ENCODE measurements at places on chromosomes 1 and 21. TPM values are rescaled to one million over a fixed set of nuclear protein-coding genes. Genes with fewer than 3 reads are reported as not detected.
A peak's percentile ranks its signal among the peaks of the same experiment; 100 is the strongest.

DNA sequence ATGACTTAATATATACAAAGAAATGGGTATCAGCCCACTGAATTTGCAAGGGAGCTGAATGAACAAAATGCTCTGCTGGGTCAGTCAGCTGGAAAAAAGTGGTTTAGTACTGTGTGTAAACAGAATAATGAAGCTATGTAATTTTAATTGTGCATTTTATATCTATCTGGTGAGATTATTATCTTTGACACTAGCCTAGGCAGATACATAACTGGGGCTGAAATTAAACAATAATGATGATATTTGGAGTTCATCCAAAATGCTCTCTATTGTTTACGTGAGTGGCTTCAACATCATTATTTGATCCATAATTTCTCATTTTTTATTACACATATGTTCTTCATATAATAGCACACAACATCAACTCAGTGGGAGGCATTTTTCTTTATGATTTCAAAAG, 208.5 kb upstream of the SNX7 start:
- DNase-seq: no peak

- DNase-seq: no peak
These were observed 2.2 kb downstream of the APP start for GRCh38 chr21:26168371-26168770.

DNA sequence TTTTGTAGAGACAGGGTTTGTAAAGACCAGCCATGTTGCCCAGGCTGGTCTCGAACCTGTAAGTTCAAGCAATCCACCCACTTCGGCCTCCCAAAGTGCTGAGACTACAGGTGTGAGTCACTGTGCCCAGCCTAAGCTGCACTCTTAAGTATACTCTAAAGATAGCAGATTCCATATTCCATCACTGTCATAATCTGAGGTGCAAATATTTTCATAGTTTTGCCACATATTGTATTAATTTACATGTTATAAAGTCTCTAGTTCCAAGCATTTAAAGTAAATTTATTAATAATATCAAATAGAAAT, 121.3 kb downstream of the HFM1 start:
- no peak for DNase-seq

USH2A gene
- not detected for polyA plus RNA-seq

- peak; percentile 12 for DNase-seq
These were observed 720 bp downstream of the SUSD4 start for GRCh38 chr1:223363057-223363855.

DNA sequence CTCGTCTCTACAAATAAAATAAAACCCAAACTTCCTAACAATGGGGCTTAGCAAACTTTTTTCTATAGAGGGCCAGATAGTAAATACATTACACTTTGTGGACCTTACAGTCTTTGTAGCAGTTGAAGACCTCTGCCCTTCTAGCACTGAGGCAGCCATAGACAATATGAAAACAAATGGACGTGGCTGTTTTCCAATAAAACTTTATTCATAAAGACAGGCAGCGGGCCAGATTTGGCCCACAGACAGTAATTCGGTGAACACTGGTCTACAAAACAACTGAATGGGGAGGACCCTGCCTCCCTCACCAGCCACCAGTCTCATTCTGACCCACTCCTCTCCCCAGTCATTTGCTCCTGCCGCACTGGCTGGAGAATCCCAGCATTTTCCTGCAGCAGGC, 162.3 kb downstream of the KAZN start:
- DNase-seq: no peak

GRCh38 chr1:17907999-17908398, 152.9 kb downstream of the ACTL8 start:
- no peak for DNase-seq

GRCh38 chr1:165900576-165901380, 73.4 kb downstream of the UCK2 start:
- DNase-seq: no peak

PGLYRP3 gene
- polyA plus RNA-seq: not detected

GRCh38 chr1:223048026-223048425, 95.0 kb downstream of the TLR5 start:
- DNase-seq: no peak

GRCh38 chr1:107599220-107599619, 365.8 kb downstream of the VAV3 start:
- no peak for DNase-seq

GRCh38 chr1:22089787-22090186, 37.3 kb downstream of the CDC42 start:
- no peak for DNase-seq

TNFAIP8L2 gene
- polyA plus RNA-seq: not detected

- DNase-seq: no peak
These were observed 67.0 kb upstream of the CACNA1E start for GRCh38 chr1:181416268-181416860.

PEX10 gene
- 20.7 TPM for polyA plus RNA-seq

GRCh38 chr1:209899948-209900347, 38.1 kb upstream of the SYT14 start:
- DNase-seq: no peak

DNA sequence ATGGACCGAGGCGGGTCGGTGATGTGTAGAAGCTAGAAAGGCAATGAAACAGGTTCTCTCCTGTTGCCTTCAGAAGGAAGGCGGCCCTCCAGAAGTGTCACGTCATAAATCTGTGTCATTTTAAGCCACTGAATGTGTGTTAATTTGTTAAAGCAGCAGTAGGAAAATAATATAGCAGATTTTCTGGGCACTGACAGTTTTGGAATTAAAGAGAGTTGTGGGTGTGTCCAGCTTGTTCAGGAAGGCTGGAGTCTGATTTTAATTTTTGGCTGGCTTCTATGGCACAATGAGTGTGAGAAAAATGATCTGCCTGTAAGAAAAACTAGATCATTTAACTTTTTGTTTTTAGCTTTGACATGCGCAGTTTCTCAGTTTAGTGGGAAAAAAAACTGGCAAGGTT, 177.3 kb downstream of the EDEM3 start:
- no peak for DNase-seq

DNA sequence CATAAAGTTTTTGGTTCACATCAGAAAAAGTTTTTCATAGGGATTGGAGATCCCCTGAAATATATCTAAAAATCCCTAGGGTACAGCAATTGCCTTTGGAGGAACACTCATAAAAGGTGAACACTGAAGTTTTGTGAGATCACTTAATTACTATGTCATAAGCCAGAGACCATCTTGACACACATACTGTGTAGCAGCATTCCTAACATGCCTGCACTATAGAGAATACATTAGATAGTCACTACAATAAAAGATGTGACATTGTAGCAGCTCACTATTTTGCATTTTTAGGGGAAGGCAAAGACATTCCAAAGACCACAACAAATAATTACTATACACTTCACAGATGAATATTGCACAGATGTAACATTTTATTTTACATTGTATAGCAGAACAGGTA, 779.9 kb downstream of the KCNT2 start:
- DNase-seq: no peak

PRAMEF2 gene
- polyA plus RNA-seq: not detected

MYOC gene
- polyA plus RNA-seq: not detected

- DNase-seq: no peak
These were observed 147.0 kb downstream of the TNFSF18 start for GRCh38 chr1:172903581-172904220.

- no peak for DNase-seq
These were observed 59.7 kb downstream of the MRPL37 start for GRCh38 chr1:54259546-54260140.
